Calu3 (cell line): ENCODE measurements at places on chromosomes 13 and 19.

DNA sequence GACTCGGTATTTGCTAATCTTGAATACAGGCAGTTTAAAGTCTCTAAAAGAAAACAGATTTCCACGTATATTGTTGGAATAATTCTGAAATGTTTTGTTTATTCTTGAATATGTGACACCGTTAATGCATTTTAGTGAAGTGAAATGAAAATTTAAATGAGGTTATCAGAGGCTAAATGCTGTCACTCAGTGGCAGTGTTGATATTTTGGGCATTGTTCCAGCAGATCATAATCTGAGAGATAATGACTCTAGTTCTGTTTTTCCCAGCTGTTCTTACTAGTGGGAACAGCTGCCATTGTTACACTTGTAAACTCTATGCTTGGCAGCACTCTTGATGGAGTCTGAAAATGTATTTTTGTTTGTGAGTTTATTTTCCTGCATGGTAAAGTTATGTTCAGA, 365.6 kb upstream of the SLC10A2 start:
- no peak for DNase-seq

DNA sequence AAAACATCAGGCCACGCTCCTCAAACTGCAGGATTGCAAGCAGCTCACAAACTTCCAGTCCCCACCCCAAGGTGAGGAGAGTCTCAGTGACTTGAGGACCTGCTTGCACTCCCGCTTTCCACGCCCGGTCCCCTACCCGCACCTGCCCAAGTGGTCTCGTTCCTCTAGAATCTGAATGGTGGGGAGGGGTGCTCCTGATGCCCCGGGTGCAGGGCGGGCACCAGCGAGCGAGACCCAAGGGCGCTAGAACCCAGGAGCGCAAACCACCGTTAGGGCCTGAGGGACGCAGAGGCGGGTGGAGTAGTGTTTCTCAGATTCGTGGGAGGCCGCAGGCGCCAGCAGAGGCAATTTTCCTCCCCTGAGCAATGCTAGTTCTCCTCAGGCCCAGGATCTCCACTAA, 40.3 kb downstream of the SOX1 start:
- DNase-seq, result no peak

GRCh38 chr19:55459950-55460657, 1.3 kb downstream of the ISOC2 start:
- no peak for DNase-seq

- DNase-seq, result no peak
These were observed 230.1 kb downstream of the NHLRC3 start for GRCh38 chr13:39268398-39268797.

DNA sequence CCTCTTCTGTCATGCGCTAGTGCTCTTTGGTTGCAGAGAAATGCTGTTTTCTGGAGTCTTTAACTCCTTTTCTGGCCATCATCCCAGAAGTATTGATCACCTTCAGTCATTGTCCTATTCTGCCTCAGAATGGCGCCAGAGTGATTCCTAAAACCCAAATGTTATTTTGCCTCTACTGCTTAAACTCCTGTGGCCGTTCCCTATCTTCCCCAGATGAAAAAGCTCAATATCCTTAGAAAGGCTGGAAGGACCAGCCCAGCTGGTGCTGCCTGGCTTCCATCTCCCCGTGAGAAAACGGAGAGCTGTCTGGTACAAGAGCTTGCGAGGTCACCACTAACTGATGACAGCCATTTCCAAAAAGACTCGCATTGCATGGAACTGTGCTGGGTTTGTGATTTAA, 179.1 kb downstream of the RBM26 start:
- DNase-seq, result no peak

DNA sequence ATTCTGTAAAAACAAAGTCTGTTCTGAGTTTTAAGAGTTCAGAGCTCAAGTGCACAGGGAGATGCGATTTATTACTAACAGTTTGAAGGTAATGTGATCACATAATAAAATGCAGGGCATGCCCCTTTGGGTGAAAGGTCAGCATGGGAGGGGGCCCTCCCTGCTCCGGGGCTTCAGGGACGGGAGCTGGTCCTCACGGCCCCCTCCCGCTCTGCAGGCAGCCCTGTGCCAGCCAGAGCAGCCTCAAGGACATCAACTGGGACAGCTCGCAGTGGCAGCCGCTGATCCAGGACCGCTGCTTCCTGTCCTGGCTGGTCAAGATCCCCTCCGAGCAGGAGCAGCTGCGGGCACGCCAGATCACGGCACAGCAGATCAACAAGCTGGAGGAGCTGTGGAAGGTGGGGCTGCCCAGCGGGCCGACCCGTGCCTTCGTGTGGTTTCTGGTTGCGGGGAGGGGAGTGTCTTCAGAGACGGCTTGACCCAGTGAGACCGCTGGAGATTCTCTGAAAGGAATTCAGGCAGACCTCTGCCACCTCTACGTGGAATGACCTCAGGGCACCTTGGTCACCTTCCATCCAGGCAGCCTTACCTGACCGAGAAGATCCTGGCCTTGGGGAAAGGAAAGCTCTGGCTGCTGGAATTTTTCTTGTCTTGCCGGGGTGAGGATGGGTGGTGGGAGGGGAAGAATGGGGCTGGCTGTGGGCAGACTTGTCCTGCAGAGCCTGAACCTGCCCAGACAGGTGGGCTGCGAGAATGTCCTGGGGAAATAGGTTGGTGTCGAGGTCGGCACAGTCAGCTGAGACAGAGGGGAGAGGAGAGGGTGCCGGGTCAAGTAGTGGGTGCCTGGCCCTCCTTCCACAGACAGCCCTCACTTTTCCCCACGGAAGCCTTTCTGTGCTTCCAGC, 19.0 kb downstream of the UPF1 start:
- DNase-seq, result no peak

GRCh38 chr19:35743640-35744429, 1.4 kb downstream of the U2AF1L4 start:
- no peak for DNase-seq

GRCh38 chr13:20489185-20489820, 36.4 kb downstream of the CRYL1 start:
- DNase-seq, result peak; percentile 69

DNA sequence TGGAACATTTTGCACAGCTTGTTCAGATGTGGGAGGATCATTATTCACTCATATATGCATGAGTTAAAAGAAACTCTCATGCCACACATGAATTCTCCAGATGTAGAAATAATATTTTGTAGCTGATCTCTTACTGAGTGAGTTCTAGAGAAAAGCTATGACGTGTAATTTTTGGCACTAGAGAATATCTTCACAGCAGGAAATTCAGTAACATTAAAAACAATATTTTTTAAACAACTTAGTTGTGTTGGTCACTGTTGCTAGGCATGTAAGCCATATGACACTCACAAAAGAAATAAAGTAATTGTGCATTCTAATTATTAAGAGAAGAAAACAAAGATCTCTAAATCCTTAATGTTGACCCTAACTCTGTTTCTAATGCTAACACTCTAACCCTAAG, 371.4 kb upstream of the SLC10A2 start:
- DNase-seq, result no peak

DNA sequence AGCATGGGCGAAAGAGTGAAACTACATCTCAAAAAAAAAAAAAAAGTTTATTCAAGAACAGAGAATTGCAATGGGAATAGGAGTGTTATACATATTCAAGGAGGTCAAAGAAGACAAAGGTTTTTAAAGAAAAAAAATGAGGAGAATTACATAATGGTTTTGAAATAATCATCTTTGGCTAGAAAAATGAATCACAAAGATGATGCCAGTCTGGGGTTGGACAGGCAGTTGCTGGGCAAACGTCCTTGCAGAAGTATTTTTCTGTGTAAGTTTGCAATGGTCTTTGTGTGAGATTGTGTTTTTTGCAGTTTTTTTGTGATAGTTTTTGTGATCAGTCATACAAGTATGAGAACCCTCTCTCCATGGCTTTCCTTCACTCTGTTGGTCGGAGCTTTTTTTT, 23.7 kb downstream of the LYPD3 start:
- DNase-seq, result no peak

DNA sequence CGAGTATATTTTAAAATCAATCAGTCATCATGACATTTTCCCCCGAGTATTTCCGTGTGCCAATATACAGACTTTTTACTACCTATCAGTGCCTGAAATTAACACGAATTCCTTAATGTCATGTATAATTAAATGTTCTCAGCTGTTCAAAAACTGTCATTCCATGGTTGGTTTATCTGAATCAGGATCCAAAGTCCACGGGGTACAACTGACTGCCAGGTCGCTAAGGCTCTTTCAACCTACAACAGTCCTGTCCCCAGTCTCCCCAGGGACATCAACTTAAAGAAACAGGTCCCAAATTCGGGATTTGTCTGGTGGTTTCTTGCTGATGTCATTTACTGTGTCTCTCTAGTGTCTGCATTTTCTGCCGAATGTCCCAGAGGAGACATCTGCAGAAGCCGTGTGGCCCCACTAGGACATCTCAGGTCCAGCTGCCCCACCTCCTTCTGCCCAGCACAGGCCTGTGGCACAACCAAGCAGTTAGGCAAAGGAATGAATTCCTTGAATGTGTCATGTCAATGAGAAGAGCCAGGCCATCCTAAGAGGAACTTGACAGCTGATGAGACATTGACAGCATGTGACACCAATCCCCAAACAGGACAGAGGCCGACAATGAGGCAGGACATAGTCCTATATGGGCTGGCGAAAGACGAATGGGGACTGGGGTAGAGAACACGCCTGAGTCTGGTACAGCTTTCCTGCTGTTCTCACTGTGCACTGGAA, 109.5 kb downstream of the STK24 start:
- no peak for DNase-seq

DNA sequence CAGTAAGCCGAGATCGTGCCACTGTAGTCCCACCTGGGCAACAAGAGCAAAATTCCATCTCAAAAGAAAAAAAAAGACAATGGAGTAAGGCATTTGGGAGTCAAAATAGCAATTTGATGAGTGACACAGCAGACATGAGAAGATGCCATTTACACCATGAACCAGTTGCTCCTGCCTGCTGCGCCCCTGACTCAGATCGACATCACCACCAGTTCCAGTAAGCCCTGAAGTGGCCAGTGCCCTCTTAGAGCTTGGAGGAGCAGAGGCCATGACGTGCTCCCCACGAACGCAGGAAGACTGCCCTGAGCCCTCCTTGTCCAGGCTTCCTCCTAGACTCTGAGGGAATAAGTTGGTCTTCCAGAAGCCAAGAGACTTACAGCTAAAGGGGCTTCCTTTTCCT, 339.2 kb downstream of the MYO16 start:
- DNase-seq, result no peak

- no peak for DNase-seq
These were observed 292.6 kb downstream of the TDRD3 start for GRCh38 chr13:60689571-60689970.

DNA sequence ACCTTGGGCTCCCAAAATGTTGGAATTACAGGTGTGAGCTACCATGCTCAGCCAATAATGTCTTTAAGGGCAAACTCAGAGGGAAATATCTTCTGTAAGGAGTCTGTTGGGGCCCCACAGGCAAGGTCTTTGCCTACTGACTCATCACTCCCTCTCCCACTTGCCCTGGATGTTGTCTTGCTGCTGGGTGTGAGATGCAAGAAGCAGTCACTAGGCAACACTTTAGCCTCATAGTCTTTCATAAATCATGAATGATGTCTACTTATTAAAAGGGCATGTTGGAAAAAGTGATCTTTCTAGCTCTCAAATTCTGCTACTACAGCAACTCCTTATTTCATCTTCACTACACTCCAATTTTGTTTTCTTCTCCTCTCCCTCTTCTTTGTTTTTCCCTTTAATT, 34.6 kb upstream of the SLC10A2 start:
- no peak for DNase-seq

GRCh38 chr13:78593652-78594455, 9.5 kb downstream of the POU4F1 start:
- no peak for DNase-seq

- DNase-seq, result no peak
These were observed 30.8 kb upstream of the RFC3 start for GRCh38 chr13:33787051-33787591.

DNA sequence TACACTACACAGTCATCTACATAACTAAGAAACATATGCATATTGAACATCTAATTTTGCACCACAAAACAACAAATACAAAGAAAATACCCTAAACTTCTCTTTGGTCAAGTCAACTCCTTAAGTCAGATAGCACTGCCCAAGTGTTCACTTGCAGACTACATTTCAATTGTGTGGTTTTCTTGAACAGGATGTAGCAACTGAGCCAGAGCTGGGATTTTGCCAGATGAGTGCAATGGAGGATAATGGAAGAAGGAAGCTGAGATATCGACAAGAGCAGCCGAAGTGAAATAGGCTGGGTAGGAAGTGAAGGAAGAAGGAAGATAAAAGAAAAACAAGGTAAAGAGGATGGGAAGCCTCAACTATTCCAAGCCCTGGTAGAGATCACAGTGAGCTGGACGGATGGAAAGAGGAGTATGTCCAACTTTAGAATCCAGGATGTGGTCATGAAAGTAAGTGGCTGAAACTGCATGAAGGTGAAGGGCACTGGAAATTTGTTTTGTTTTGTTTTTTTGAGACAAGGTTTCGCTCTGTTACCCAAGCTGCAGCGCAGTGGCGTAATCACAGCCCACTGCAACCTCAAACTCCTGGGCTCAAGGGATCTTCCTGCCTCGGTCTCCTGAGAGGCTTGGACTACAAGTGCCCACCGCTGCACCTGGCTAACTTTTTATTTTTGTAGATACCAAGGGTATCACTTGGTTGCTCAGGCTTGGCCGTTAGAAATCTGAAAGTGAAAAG, 15.0 kb downstream of the NUFIP1 start:
- DNase-seq, result no peak

DNA sequence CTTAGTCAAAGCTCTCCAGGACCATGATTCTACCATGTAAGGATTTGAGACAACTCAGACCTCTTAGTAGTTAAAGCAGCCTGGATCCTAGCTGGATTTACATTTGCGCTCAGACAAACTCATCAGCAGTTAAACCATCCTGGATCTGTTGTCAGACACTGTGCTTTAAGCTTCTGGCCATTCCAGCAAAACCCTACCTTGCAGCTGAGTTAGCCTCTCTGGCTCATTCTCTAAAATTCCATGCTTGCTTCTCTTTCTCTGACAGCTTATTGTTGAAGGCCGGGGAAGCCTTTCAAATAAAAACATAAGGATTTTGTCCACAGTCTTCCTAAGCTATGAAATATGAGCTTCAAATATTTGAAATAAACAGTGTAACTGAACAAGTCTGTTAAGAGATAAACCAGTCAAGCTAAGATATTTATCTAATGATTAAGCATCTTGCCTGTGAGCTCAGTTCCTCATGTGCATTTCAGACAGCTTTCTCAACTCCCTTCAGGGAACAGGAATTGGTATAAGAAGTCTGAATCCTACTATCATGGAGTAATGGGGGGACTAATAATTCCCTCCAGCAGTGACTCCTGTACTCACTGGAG, 89.3 kb downstream of the SLAIN1 start:
- DNase-seq, result no peak

DNA sequence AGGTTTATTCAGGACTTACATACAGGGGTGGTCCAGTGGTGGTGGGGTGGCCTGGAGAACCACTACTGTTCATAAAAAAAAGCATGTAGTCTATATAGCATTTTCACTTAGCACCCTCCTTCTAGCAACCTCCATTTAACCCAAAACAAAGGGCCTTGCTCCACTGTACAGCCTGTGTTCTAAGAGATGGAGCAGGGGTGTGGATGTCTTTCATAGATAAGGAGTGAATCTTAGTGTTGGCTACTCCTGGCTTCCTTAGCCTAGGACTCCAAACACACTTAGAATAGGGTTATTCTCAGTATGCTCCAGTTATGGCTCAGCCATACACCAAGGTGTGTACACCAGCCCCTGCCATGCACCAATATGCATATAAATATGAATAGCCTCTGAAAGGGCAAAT, 95.2 kb downstream of the ELF1 start:
- no peak for DNase-seq
